ENCODE measurements at places on chromosomes 2 and 18.

DNA sequence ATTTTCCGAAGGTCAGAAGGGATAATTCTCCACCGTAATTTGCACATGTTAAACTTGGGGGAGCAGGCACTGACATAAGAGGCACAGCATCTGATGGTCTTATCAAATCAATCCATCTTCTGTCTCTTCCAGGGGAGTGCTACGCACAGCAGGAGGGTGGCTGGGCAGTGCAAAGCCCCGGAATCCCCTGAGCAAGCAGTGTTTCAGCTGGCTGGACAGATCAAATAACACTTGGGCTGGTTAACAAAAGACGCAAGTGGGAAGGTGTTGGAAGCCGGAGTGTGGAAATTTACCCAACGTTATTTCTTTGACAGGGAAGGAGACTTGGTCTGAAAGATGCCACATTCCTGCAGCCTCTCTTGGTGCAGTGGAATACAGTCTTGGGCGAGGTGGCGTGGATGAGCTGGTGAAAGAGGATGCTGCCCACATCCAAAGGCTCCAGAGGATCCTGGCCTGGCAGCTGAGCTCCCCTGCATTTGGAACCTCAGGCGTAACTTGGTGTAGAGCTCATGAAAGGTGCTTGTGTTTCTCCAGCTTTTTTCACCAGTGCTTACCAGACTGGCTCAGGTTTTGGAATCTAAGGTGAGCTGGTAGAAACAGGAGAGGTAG is 103.0 kb downstream of the MAPK4 start:
- no peak for DNase-seq

- peak; percentile 15 for DNase-seq
Measured at GRCh38 chr2:15142069-15142689, 419.0 kb downstream of the NBAS start.

- no peak for DNase-seq
Measured at GRCh38 chr18:10757946-10758345, 232.1 kb downstream of the NAPG start.

DNA sequence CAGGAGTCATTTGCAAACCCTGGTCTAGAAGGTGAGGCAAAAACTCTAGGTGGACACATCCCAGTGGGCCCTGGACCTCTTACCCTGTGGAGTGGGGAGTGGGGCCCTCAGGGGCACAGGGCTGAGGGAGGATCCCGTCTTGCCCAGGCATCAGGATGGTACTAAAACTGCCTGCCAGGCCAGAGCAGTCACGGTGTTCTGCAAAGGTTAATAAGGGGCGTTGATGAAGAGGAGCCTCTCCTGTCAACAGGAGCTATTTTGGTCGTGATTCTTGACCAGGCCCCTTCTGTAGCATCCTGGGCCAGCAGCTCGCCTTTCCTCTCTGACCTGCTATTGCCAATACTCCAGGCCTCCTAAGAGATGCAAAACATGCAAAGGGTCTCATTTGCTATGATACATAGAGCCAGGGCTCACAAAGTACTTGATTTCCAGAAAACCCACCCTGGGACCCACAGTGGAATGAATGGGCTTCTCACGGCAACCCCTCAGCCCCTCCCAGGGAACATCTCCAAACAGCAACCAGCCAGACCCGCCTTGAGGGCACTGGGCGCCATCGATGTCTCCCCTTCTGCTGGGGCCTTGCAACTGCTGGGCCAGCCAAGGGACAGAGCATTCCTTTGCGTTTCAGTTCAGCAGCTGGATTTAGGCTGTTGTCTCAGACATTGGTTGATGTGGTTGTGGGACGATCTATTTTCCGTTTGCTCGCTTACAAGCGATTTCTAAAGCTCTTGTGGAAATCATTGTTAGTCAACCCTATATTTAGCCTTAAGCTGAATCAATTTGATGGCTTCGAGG is 111.1 kb downstream of the PDCL3 start:
- DNase-seq: no peak

DNA sequence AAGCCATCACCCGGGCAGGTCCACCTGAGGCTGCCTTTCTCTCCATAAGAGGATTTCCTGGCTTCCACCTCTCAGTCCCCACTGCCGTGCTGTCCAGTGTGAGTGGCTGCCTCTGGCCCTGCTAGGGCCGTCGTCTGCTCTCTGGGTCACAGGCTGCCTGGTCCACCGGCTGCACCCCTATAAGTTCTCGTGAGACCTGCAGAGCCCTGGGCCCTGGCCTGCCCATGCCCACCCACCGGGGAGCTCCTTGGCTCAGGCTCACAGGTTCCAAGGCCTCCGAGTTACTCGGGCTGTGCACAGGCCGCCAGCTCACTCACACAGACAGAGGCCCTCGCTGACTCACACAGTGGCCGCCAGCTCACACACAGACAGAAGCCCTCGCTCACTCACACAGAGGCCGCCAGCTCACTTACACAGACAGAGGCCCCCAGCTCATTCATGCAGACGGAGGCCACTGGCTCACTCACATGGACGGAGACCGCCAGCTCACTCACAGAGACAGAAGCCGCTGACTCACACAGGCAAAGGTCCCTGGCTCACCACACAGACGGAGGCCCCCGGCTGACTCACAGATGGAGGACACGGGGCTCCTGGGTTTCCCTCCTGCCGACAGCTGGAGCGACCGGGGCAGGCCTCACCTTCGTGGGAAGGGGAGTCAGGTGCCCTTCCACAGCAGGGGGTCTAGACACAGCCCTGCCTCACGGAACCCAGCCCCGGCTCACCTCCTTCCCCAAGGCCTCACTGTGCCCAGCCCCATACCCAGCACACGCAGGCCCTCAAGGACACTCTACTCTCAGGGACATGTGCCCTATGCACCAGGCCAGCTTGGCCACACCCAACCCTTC is 334.1 kb upstream of the MYT1L start:
- DNase-seq: no peak

GRCh38 chr2:64767670-64768468 is 114.2 kb upstream of the SERTAD2 start:
- DNase-seq: no peak

DNA sequence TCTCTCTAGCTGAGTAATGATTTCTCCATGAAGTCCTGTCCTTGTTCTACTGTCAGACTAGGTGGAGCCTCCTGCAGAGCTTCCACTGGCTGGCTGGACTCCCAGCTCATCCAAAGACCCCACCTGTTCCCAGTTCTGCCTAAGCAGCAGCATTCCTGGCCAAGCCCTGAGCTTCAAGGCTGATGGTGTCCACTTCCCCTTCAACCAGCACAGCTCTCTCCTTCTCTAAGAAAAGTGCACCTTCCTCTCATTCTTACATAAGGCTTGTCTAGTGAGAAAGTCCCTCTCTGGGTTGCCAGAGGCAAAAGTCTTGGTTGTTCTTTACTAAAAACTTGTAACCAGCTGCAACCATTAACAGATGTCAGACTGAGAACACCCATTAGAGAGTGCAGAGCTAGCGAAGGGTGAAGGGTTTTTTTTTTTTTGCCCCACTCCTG is 58.9 kb downstream of the CXCR4 start:
- DNase-seq: no peak

GRCh38 chr18:61322265-61322873 is 10.9 kb upstream of the CDH20 start:
- DNase-seq: no peak

- DNase-seq: no peak
Measured at GRCh38 chr2:158380746-158381145, 75.8 kb downstream of the CCDC148 start.

GRCh38 chr2:197058777-197059300 is 132.3 kb upstream of the PGAP1 start:
- no peak for DNase-seq

DNA sequence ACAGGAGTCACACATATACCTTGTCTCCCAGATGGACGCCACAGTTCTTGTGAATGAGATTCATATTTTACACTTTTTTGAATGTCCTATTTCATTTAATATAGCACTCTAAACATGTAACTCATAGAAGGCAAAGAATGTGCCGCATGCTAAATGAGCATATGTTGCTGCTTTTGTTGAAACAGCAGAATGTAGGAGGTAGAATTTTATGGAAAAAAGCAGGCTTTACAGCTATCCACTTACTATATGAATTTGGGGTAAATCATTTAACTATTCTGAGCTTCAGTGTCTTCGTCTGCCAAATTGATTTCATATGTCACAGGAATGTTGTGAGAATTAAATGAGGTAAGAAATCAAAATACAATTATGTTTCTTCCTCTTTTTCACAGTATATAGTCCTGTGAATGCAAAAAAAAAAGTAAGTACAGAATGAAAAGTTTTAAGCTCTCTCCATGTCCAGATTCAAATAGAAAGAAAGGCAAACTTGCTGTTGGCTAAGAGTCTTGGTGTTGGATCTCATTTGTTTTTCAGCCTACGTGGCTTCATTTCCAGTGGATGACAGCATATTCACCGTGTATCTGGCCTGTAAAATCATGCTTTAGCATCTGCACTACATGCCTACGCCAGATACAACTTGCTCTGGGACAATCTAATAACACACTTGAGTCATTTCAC is 154.7 kb upstream of the CNTNAP5 start:
- DNase-seq: no peak

- DNase-seq: no peak
Measured at GRCh38 chr2:222506230-222506935, 82.0 kb downstream of the SGPP2 start.

DNA sequence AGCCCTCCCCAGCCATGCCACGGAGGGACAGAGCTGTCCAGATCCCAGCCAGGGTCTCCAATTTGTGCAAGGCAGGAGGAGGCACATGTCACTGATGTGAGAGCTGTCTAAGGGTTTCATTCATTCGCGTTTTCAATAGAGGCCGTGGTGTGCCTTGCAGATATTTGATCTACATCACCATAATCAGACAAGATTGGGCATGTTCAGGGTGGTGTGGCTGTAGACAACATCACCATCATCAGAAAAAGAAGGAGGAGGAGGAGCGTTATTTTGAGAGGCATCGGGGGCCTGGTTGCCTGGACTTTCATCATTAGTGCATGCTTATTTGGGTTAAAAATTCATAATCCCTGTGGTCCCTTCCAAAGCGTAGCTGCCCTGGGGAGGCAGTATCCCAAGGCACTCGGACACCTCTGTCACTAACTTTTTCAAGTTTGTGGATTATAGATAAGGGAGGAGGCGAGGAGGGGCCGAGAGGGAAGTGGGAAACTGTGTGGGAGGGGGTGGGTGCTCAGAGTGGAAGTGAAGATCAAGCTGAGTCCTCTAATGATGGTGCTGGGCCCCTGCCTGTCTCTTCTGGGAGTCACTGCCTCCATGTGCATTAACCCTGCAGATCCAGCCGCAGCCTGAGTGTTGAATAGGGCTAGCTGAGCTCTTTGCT is 194.1 kb downstream of the CTIF start:
- DNase-seq: no peak

- no peak for DNase-seq
Measured at GRCh38 chr2:199370150-199370780, 87.5 kb downstream of the SATB2 start.

DNA sequence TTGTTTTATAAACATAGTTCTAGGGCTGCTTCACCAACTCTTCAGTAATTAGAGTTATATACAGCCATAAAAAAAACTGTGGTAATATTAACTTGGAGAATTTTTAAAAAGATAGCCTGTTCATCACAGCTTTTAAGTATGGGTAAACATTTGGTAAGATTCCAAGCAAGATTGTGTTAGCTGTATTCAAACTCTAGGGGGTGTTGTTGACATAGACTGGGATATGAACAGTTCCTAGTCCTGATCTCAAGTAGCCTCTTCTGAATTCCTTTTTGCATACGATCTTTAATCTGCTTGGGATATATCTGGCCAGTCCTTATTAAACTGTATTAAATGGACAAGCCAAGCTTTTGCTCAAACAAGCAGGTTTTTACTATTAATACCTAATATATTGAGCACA is 13.4 kb downstream of the NOP58 start:
- DNase-seq: no peak

Measured in activated CD8-positive, alpha-beta memory T cell treated with anti-CD3 and anti-CD28 coated beads for 1 hour (primary cell).